Globus pallidus (tissue), 1 donor: ENCODE measurements at places on chromosomes 16 and 17.

- DNase-seq = no peak
Measured at GRCh38 chr16:19722269-19722952, 4.3 kb downstream of the IQCK start.

GRCh38 chr17:31444026-31444425 lies 52.6 kb downstream of the RAB11FIP4 start:
- DNase-seq = no peak

DNA sequence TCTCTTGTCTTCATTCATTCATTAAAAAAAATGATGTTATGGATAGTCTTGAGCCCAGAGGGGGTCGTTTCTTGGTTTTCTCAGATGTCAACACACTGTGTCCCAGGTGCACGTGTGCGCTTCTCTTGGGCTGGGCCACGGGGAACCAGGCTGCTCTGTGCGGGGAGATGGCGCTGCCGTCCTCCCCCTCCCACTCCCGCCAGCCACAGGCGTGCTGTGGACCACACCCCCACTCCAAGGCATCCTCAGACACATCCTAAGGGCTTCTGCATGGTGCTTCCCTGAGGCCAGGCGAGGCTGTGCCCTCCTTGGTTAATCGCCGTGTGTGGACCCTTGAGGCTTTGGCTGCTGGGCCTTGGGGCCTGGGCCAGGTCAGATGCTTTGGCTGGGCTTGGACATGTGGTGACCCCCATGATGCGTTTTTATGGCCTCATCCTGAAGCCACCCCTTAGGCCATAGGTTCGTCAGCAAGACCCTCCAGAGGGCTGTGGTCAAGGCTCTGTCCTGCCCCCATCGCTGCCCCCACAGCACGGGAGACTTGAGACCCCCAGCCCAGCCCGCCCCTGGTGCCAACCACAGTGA lies 245.7 kb upstream of the CIBAR2 start:
- no peak for DNase-seq

GRCh38 chr16:89449726-89450335 lies 40.5 kb downstream of the ANKRD11 start:
- no peak for DNase-seq

GRCh38 chr17:44747566-44747965 lies 11.2 kb upstream of the ADAM11 start:
- DNase-seq = no peak

DNA sequence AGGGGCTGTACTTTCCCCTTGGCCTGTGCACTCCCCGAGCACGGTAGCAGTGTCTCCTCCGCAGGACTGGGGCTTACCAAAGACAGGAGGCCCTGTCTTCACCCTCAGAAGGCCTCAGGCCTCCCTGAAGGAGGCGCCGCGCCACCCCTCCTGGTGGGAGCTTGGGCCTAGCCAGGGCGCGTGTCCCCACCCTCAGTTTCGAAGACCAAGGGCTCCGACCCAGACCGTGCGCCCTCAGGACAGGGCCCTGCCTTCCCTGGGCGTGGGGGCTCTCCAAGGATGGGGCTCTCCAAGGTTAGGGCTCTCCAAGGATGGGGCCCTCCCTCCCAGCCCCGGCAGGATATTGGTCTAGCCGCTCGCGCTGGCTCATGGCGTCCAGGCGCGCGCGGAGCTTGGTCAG lies 11.8 kb downstream of the PLCD3 start:
- no peak for DNase-seq

GRCh38 chr16:66207139-66207882 lies 159.2 kb upstream of the CDH5 start:
- DNase-seq = peak; percentile 21

DNA sequence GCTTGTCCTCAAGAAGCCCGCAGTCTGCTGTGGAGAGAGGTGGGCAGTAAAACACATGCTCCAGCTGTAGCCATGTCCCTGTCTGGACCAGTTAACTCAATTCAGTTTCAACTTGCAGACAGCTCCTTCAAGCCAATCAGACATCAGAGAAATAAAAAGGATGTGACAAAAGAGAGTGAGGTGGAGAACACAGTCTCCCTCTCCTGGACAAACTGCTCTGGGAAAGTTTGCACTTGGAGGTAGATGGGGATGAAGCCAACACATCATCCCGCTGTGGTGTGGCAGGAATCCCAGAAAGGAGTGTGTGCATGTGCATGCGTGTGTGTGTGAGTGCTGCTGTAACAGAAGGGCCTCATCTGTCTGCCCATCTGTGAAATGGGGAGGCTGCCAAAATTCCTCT lies 358.6 kb upstream of the ASIC2 start:
- DNase-seq = no peak

DNA sequence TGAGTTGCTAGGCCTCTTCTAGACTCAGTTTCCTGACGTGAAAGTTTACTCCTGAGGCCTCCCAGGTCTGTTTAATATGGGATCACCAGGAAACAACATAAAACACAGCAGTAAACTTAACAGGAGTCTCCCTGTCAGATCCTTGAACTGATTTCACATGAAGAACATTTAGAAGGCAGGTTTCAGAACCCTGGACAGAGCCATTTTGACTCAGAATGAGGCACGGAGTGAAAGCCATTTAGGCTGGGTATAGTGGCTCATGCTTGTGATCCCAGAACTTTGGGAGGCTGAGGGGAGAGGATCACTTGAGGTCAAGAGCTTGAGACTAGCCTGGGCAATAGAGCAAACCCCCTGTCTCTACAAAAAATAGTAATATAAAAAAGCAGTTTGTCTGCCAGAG lies 289.1 kb downstream of the CA10 start:
- peak; percentile 2 for DNase-seq

DNA sequence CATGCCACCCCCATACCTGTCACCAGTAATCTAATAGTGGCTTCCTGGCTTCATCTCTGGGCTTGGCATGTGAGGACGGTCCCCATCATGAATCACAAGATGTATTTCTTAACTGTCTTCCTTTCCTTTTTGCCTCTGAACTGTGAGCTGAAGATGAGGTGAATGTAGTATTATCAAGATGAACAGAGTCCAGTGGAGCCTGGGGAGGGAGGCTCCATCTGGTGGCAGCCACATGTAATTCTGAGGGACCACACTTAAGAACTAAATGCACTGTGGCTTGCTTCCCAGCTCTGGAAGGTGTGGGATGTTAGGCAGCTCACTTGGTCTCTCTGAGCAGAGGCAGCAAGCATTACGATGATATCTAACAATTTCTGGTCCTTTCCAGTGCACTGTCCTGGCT lies 354.9 kb upstream of the ASIC2 start:
- peak; percentile 7 for DNase-seq

GRCh38 chr16:25372716-25373115 lies 115.1 kb upstream of the ZKSCAN2 start:
- no peak for DNase-seq

GRCh38 chr16:86075488-86075785 lies 176.5 kb downstream of the IRF8 start:
- DNase-seq = no peak

- DNase-seq = no peak
Measured at GRCh38 chr16:59605706-59606105, 871.6 kb upstream of the GOT2 start.

- no peak for DNase-seq
Measured at GRCh38 chr16:75402159-75402820, 31.0 kb downstream of the CFDP1 start.

DNA sequence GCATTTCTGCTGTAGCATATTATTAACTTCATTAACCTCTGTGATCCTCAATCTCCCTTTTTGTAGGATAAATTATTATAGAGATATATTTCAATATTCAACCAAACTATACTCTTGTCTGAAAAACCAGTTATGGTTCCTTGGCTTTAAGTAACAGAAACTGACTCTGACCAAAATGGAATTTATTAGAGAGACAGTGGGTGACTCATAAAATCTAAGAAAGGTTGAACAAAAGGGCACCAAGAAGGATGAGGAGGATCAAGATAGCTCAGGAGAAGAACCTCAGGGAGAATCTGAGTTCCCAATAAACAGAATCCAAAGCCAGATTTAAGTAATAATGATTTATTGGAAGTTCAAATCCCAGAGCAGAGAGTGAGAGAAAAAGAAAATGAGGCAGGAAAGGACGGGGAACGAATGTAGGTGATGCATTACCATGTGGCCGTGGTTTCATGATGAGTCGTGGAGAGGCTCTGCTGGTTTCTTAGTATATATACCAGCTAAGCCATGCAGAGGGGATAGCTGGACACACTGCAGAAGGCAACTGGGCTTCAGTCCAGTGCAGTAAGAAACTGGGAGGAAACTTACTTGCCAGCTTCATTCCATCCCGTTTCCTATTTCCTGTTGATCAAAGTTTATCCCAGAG lies 151.5 kb upstream of the GOT2 start:
- DNase-seq = no peak

DNA sequence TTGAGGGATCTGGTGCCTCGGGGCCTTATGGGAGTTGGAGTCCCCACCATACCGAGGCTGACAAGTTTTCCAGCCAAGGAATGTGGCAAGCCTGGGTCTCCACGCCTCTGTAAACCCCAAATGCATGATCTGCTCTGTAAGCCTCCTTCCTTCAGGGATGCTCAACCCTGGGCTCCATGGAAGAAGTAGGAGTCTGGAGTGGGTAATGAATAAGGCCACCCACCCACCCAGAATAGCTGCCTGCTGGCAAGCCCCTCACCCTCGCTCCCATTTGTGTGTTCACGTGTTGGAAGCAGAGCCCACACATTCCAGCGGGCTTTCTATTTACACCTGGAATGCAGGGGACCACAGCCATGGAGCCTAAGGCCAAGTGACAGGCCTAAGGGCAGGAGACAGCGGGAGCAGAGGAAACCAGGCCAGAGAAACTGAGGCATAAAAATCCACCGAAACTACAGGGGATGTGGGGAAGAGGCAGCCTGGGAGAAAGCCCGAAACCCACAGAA lies 4.4 kb downstream of the DLG4 start:
- DNase-seq = no peak

- DNase-seq = no peak
Measured at GRCh38 chr17:63558441-63558840, 8.2 kb downstream of the DCAF7 start.

- peak; percentile 46 for DNase-seq
Measured at GRCh38 chr16:86016201-86016965, 117.4 kb downstream of the IRF8 start.

DNA sequence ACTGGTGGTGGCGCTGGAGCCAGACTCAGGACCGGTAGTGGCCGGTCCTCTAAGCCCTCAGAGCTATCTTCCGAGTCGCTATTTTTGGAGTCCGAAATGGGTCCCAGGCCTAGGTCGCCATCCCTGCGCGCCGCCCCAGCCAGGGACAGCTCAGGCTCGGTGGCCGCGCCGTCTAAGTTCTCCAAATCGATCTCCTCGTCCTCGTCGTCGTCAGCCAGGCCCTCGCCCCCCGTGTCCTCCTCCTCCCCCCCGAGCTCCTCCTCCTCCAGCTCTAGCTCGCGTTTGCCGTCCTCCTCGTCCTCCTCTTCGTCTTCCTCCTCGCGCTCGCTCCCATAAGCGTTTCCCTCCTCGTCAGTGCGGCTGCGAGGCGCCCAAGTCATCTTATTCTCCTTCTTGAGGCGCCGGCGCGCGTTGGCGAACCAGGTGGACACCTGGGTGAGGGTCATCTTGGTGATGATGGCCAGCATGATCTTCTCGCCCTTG lies 1.6 kb downstream of the IRX3 start:
- no peak for DNase-seq

DNA sequence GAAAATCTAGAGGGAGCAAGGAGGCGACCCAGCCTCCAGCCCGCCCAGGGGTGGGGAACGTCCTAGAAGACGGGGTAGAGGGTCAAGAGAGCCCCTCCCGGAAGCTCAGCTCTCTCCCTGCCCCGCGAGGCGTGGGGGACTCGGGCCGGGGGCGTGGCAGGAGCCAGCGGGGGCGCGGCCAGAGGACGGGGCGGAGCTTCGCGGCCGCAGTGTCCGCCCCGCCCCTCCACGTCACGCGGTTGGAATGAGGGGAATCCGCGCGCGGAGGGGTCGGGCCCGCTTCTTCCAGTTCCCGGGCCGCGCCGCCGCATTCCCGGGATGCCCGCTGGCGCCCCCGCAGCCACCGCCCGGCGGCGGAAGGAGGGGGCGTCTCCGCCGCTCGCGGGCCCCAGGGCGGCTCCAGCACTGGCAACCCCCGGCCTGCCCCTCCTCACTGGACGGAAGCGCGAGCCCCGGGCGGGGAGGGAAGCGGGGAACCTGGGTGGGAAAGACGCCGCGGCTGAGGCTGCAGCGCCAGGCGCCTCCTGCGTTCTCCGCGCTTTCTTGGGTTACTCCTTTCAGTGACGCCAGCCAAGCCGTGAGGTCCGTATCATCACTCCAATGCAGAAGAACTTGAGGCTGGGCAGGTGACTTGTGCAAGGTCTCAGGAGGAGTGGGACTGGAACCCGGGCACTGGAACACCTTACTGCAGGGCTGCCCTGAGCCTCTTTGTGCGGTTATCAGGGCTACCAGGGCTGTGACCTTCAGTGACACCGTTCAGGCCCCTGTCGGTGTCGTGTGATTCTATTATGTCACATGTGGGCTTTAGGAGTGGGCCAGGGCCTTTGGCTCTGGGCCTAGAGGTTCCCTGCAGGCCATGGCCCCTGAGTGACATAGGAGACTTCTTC lies 4.3 kb downstream of the MYO1C start:
- DNase-seq = peak; percentile 73

GRCh38 chr16:48616571-48616970 lies 6.6 kb upstream of the N4BP1 start:
- DNase-seq = no peak

DNA sequence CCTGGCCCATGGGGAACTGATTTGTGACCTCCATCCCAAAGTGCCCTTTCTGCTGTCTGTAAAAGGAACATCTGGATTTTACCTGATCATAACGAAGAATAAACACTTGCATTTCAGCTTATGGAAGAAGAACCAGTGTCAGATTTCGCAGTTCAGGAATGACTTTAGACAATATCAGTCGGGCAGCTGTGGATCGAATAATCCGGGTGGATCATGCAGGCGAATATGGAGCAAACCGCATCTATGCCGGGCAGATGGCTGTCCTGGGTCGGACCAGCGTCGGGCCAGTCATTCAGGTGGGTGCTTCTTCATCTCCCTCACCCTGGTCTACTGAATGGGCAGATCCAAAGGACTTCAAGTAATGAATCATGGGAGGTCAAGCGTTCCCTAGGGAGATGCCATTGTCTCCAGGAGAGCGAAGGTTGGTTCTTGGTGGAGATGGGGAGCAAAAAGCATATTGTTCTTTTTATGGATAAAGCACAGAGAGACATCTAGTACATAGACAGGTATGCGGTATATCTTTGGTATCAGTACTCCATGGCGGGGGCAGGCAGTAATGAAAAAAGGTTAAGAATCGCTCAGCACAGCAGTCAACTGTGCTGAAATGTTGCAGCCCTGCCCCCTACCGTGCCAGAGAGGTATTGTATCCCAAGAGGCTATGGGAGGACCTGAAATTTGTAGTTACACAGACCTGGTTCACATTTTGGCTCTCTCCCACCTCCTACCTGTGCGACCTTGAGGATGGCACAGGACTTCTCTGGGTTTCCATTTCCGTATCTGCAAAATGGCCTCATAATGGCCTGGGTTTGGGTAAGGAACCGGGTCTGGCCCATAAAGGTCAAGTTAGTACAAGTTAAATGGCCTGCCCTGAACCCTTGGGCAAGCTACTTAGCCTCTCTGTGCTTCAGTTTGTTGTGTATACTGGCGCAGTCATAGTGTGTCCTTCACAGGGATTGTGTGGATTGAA lies 4.7 kb downstream of the COQ7 start:
- DNase-seq = peak; percentile 54

- DNase-seq = peak; percentile 12
Measured at GRCh38 chr17:33593991-33594390, 300.9 kb upstream of the ASIC2 start.

- no peak for DNase-seq
Measured at GRCh38 chr17:35293151-35293847, 50.4 kb downstream of the SLFN5 start.
